Stimulated activated CD4-positive, alpha-beta T cell treated with anti-CD3 and anti-CD28 coated beads, Interleukin-1b, Interleukin-23, amount 100 ng/mL, for 1 hour (primary cell): ENCODE measurements at places on chromosomes 3 and 15.

GRCh38 chr3:104935613-104936012, 431.1 kb upstream of the ALCAM start:
- no peak for DNase-seq

- DNase-seq = no peak
Measured at GRCh38 chr15:50879016-50879617, 29.4 kb upstream of the AP4E1 start.

DNA sequence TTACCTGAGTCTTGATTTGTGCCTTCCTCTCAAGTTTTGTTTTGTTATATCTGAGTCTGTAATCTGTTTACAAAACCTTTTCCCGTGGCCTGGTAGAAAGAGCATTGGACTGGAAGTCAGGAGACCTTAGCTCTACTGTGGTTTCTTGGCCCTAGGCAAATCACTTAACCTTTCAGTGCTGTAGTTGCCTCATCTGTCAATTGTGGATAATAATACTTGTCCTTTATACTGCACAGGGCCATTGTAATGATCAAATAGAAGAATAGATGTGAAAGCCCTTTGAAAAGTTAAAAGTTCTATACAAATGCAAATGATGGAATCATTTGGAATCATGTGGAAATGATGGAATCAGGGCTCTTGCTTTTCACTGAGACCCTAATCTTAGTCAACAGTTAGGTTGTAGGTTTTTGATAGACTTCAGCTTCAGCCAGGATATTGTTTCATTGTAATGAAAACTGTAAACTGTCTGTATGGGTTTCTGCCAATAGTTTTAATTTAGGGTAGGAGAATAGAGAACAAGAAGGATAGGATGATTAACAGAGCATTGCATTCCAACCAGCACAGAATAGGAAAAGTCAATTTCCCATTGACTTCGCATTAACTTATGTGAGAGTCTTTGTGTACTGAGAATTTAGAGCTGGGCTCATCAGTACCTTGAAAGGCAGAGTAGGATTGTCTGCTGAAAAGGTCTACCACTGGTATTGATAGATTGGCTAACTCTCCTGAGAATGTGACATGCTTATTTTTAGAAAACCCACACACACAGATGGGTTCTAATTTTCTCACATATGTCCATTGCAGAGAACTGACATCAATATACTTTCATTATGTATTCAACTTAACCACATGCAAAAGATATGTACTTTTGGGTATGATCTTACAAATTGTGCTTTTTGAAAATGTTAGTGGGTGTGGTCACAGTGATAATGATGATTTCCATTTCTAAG, 21.8 kb downstream of the MAP2K5 start:
- no peak for DNase-seq

DNA sequence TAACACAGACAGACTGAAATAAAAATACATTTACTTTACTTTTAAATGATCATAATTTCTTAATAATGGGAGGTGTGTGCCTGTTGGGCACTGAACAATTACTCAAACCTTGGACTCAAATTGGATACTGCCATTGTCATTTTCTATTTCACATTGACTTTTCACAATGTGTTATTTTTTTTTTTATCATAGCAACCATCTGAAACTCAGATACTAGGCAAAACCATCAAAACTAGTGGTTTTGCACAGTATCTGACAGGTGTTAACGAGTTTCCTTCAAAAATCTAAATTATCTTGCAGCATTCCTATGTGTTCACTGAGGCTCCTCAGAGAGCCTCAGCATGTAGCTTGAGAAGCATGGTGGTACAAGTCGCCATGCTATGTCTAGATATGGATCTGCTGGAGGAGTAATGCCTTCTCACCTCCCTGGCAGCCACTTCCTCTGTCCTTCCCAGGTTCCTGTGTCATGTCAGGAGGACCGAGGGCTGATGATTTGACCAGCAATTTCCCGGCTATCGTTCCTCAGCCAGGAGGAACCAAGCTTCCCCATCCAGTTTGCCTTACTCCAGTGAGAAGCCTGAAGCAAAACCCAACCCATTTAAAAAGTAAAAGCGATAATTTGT, 29.9 kb upstream of the RFTN1 start:
- no peak for DNase-seq

DNA sequence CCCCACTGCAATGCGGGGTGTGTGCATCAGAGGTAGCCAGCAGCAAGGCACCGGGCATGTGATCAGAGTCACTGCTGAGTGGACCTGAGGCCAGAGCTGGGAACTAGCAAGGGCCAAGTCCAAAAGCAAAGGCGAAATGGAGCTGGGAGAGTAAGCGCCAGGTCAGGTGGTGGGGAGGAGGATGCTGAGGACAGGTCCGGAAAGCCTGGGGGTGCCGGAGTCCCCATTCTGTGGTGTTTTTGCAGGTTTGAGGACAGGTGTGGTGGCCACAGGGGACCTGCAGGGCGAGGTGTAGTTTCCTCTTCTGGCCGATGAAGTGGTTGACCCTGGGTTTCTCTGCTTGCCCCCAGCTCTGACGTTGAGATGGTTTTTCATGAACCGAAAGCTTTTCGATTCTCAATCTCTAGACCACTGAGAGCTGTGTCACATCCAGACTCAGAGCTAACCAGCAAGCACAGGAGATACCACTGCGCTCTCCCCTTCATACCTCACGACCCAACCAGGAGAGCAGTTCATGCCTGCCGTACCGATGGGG, 35.0 kb upstream of the HES1 start:
- no peak for DNase-seq

DNA sequence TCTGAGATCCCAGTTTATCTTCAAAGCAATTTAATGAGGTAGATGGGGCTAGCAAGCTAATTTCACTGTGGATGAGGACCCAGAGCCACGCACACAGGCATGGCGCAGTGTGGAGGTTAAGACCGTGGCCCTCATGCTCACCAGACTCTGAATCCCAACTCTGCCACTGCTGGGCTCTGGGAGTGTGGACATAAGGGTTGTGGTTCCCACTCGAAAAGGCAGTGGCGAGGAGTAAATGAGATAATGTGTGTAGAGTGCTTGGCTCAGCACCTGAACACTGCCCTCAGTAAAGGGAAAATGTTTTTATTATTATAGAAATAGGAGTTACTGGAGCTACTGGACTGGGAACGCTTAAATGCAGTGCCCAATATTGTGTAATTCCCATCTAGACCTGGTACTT, 243.5 kb upstream of the TPM1 start:
- DNase-seq = no peak

GRCh38 chr3:31505371-31506048, 27.2 kb upstream of the STT3B start:
- no peak for DNase-seq

DNA sequence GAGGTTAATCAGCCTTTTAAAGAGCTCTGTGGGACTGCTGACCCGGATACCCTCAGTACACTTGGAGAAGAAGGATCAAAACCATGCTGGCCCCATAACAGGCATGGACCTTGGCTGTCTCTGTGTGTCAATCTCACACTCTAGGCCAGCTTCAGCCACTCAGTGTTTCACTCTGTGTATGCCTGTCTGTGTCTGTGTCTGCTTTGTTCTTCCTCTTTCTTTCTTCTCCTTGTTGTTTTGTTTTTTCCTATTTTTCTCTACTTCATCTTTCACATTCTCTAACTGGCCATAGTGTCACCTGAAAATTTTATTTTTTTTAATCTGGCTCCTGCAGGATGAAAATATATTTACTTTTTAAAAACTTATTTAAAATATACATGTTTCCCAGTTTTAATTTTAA, 51.1 kb downstream of the SERP1 start:
- DNase-seq = no peak

- no peak for DNase-seq
Measured at GRCh38 chr15:66773129-66773873, 71.3 kb downstream of the SMAD6 start.

- no peak for DNase-seq
Measured at GRCh38 chr3:58609990-58610389, 32.8 kb upstream of the FAM107A start.
